Activated T-helper 1 cell treated with anti-CD3 and anti-CD28 coated beads, Interleukin-2, amount 50 U/mL, for 16 hours (primary cell): ENCODE measurements at places on chromosomes 5 and 9.

GRCh38 chr5:85334-85995, 6.5 kb upstream of the PLEKHG4B start:
- no peak for DNase-seq

DNA sequence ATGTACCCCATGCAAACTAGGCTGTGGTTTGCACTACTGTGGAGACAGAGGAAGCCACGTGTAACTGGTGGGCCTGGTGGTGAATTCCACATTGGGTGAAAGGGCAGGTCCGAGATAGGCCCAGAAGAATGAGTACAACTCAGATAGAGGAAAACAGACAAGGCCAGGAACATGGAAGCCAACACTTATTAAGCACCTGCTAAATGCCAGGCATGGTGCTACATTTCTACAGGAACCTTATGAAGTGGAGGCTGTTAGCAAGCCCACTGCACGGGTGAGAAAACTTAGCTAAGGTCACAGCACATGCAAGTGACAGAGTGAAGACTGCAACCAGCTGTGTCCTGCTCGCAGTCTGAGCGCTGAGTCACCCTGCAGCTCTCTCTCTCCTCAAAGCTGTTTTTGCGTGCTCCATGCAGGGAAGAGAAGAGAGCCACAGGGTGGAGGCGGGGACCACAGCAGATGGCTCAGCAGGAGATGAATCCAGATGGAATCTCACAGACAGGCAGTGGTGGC, 65.5 kb upstream of the SPTLC1 start:
- no peak for DNase-seq

DNA sequence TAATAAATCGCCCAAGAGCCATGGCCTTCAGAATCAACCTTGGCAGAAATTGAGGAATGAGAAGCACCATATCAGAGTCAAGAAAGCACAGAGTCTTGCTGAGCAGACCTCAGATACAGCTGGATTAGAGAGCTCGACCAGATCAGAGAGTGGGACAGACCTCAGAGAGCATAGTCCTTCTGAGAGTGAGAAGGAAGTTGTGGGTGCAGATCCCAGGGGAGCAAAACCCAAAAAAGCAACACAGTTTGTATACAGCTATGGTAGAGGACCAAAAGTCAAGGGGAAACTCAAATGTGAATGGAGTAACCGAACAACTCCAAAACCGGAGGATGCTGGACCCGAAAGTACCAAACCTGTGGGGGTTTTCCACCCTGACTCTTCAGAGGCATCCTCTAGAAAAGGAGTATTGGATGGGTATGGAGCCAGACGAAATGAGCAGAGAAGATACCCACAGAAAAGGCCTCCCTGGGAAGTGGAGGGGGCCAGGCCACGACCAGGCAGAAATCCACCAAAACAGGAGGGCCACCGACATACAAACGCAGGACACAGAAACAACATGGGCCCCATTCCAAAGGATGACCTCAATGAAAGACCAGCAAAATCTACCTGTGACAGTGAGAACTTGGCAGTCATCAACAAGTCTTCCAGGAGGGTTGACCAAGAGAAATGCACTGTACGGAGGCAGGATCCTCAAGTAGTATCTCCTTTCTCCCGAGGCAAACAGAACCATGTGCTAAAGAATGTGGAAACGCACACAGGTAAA, 4.5 kb downstream of the NFX1 start:
- DNase-seq, result no peak

- no peak for DNase-seq
Observed at GRCh38 chr9:107539427-107540163, 50.0 kb upstream of the KLF4 start.

GRCh38 chr5:56168066-56168478, 65.1 kb downstream of the ANKRD55 start:
- DNase-seq, result no peak

GRCh38 chr5:135193213-135194125, 159.4 kb upstream of the PITX1 start:
- no peak for DNase-seq

DNA sequence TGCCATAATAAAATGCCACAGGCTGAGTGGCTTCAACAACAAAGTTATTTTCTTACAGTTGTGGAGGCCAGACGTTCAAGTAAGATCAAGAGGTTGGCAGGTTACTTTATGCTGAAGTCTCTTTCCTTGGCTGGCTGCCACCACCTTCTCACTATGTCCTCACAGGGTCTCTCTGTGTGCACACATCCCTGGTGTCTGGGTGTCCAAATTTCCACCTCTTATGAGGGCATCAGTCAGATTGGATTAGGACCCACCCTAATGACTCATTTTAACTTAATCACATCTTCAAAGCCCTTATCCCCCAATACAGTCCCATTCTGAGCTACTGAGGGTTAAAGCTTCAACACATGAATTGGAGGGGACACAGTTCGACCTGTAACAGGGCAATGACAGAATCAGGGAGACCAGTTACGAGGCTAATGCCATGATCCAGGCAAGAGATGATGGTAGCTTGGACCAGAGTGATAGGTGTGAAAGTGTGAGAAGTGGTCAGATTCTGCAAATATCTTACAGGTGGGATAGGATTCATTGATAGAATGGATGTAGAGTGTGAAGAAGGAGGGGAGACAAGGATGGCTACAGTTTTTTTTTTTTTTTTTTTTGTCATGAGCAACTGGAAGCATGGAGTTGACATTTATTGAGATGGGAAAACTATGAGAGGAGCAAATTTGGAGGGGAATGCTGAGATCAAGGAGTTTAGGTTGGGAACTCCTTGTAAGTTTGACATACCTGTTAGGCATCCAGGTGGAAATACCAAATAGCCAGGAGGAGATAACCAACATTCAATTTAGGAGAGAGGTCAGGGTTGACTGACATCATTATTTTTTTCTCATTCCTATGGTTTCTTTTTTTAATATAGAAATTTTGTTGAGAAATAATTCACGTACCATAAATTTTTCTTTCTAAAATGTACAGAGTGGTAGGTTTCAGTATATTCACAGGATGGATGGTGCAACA, 39.6 kb upstream of the FGF1 start:
- DNase-seq, result no peak

GRCh38 chr5:170466988-170467707, 36.7 kb upstream of the KCNIP1 start:
- DNase-seq, result no peak

DNA sequence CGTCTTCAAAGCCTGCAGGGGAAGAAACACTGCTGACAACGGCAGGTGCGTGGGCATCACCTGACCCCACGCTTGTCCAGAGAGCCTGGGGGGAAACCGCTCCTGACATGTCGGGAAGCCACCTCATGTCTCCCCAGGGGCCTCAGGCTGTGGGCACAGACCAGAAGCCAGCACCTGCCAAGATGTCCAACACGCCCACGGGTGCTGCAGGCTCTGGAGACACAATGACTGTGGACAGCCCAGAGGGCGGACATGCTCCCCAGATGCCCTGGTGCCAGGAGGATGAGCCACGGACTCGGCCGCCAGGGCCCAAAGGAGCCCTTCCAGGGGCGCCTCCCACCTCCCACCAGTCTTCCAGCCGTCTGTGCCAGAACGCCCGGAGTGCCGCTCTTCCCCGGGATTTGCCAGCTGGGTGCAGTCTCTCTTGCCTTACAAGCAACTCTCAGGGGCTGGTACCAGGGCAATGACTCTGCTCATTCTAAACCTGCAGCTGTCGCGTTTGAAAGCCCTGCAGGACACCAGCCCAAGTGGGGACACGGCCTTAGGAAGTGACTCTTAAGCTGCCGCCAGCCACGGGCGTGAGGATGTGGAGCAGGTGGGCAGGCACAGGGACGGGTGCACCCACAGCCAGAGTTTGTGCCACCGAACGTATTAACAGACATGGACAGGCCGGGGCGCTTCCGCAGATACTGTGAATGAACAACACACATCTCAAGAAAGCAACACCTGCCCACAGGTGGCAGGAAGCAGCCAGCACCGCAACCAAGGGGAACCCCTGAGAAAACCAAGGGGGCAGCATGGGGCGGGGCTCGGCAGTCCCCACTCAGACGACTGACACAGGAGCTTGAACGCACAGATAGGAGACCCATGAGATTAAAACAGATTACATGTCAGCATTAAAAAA, 6.8 kb upstream of the LHX3 start:
- no peak for DNase-seq

GRCh38 chr5:23012842-23013241, 159.7 kb upstream of the CDH12 start:
- no peak for DNase-seq

- DNase-seq, result no peak
Observed at GRCh38 chr9:85942913-85943709, 2.2 kb downstream of the NAA35 start.

GRCh38 chr9:87648606-87649005, 77.3 kb upstream of the CTSL start:
- DNase-seq, result no peak

GRCh38 chr5:178537467-178538371, 52.5 kb downstream of the COL23A1 start:
- DNase-seq, result no peak
